ENCODE measurements at places on chromosomes 12 and 14.

DNA sequence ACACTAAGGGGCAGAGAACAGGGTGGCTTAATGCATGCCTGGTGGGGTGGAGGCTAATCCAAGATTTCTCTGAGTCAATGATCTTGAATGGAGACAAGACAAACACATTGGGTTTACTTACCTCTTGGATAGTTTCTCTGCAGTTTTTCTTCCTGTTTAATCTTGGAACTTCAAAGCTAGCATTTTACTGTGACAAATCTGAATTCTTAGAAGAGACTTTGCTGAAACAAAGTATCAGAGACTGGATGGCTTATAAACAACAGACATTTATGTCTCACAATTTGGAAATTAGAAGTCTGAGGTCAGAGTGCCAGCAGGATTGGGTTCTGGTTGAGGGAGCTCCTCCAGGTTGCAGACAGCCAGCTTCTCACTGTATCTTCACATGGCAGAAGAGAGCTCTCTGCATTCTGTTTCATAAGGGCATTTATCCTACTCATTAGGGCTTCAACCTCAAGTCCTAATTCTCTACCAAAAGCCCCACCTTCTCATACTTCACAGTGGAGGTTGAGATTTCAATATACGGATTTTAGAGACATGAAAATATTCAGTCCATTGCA lies 921.8 kb downstream of the VRK1 start:
- DNase-seq, result no peak

- no peak for DNase-seq
Observed at GRCh38 chr14:67392123-67392522, 19.8 kb downstream of the PLEK2 start.

- DNase-seq, result no peak
Observed at GRCh38 chr14:71203306-71203705, 296.0 kb downstream of the PCNX1 start.

GRCh38 chr12:28578833-28579252 lies 388.6 kb downstream of the CCDC91 start:
- DNase-seq, result no peak

DNA sequence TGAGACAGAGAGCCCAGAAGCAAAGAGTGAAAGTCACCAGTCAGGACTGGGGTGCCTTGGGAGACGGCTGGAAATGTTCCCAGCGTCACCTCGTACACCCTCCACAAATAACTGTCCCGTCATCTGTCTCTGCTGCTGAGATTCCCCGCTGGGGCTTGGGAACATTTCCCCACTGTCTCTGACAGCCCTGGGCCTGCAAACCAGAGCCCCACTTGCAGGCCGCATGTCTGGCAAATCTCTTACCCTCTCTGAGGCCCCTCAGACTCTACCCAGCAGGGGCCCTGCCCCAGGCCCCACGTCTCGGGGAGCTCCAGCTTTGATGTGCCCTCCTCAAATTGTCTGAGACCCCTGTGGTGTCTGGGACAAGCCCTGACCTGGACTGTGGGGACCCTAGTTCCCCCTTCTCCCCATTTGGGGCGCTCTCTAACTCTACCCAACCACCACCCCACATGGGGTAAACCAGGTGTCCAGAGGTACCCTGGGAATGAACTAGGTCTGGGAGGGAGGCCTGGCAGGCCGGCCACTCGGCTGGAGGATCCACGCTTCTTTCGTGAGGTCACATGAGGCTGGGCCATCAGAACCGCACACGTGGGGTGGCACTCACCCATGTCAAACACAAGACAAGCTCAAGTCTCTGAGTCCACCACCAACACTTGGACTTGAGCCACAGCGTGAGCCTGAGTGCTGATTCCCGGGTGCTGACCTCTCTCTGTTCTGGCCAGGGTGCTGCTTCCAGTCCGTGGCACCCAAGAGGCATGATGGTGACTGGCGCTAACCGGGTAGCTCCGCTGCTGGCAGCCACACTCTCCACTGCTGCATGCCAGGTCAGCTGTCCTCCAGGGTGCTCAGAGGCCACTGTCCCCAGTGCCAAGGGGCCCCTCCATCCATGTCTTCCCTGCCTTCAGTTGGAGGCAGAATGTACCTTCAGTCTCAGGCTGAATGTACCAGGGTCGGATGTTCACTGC lies 59.8 kb downstream of the DIO3 start:
- DNase-seq, result no peak

GRCh38 chr12:69337311-69338090 lies 10.7 kb upstream of the LYZ start:
- no peak for DNase-seq

Data from stimulated activated CD4-positive, alpha-beta T cell treated with anti-CD3 and anti-CD28 coated beads, TNF-alpha, amount 100 ng/mL, for 1 hour (primary cell).